ENCODE measurements at places on chromosomes 5 and 9.

DNA sequence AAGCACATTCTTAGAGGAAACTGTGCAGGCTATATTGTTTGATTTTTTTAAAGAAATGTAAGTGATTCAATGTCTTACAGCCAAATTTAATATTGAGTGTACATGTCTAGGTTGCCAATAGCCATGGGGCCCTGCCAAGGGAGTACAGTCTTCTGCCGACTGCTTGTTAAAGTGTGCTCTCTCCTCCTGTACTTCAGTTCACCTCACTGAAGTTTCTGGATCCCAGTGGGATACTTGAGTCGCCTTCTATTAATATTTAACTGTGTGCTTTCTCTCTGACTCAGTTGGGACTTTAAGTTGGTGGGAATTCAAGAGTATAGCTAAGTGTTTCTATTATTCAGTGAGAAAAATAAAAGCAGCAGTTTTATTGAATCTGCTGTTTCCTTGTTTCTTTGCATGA lies 44.5 kb upstream of the C5orf47 start:
- DNase-seq = no peak

DNA sequence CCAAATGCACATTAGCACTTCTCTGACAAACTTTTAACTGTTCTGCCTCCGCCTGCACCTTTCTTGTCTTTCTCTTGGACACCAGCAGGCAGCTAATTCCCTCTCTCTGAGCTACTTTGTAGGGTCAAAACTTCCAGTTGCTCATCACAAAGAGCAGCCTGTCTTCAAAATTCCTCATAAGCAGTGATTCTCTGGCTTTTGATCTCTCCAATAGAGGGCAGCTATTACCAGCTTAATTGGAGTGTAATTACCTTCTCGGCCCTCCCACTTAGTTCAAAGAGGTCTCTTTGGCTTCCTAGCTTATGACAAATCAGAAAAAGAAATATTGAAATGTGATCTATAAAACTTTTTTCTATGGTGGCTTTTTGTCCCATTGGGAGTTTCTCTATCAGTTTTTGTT lies 43.6 kb upstream of the RAD23B start:
- DNase-seq = no peak

- DNase-seq = no peak
Measured at GRCh38 chr9:37060833-37061232, 26.8 kb upstream of the PAX5 start.

GRCh38 chr9:78294290-78295176 lies 2.4 kb upstream of the PSAT1 start:
- DNase-seq = no peak

- no peak for DNase-seq
Measured at GRCh38 chr5:36944607-36945225, 68.1 kb downstream of the NIPBL start.

- no peak for DNase-seq
Measured at GRCh38 chr5:59445741-59446140, 447.8 kb downstream of the PDE4D start.

GRCh38 chr9:128505414-128505765 lies 871 bp downstream of the GLE1 start:
- DNase-seq = no peak

- no peak for DNase-seq
Measured at GRCh38 chr5:124110942-124111341, 599.0 kb downstream of the CSNK1G3 start.

DNA sequence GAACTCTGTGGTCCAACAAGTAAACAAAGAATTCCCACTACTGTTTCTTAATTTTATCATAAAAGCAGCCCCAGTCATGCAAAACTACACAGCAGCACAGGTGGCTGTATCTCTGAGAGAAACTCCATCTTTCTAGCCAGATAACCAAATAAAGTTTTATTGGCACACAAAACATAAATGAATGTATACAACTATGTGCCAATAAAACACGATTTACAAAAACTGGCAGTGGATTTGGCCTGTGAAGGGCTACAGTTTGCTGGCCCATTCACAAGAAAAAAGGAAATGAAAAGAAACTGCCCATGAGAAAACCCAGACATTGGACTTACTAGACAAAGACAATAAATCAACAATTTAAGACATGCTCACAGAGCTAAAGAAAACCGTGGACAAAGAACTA lies 10.6 kb downstream of the FBXL17 start:
- DNase-seq = no peak

- DNase-seq = no peak
Measured at GRCh38 chr5:169804861-169805260, 167.8 kb downstream of the DOCK2 start.

DNA sequence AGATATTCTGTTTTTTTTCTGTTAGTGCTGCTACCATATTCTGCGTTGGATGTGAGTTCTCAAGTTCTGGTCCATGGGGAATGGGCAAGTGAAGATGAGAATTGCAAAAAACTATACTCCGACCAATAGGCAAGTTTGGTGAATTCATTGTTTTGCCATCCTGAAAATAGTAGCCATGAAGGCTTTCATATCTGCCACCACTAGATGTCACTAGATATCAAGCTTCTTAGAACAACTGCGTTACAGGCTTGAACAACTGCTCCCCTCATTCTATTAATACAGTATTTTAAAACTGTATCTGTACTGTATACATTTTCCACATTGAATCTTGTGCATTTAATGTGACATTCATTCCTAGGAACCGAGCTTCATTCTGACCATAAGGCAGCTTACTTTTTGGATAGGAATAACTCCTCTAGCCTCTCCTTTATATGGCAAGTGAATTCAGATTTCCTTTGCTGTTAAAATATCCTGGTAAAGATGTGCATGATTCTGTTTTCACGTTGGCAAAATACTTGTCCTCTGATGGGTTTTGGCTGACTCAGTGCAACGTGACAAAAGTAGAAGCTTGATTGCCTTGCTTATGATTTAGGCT lies 163.6 kb downstream of the SREK1 start:
- DNase-seq = no peak
